ENCODE measurements at places on chromosomes 13 and 19.

DNA sequence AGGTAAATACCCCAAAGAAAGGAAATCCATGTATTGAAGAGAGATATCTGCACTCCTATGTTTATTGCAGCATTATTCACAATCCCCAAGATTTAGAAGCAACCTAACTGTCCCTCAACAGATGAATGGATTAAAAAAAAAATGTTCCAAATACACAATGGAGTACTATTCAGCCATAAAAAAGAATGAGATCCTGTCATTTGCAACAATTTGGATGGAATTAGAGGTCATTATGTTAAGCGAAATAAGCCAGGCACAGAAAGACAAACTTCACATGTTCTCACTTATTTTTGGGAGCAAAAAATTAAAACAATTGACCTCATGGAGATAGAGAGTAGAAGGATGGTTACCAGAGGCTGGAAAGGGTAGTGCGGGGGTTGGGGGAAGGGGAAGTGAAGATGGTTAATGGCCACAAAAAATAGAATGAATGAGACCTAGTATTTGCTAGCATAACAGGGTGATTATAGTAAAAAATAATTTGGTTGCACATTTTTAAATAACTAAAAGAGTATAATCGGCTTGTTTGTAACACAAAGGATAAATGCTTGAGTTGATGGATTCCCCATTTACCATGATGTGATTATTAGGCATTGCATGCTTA, 9.7 kb upstream of the ZNF709 start:
- no peak for DNase-seq

DNA sequence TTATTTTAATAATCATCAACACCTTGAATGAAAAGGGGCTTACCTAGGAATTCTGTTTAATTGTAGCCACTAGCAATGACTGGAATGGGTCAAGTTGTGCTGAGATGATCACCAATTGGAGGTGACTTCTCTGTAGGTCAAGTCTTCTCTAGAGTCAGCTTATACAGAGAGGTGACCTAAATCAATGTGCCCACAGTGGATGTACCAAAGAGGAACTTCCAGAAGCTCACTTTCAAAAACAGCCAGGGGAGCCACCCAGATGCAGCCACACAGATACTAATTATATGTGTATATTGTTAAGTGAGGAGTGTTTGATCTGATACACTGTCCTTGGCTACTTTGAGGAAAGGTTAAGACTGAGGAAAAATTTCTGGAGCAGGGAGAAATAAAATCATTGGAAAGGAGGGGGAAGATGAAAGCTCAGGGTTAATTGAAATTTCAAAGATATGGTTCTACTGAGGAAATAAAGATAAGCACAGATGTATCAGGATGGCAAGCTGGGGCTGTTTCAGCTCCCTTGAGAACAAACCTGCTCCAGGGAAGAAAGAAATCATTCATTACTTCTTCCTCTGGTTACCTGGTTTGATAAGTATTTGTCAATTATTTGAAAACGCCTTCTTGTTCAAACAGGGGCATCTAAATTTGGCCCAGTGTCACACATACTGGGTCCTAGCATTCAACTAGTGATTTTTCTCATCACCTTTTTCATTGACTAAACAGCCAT, 5.1 kb downstream of the GPR183 start:
- DNase-seq = no peak

DNA sequence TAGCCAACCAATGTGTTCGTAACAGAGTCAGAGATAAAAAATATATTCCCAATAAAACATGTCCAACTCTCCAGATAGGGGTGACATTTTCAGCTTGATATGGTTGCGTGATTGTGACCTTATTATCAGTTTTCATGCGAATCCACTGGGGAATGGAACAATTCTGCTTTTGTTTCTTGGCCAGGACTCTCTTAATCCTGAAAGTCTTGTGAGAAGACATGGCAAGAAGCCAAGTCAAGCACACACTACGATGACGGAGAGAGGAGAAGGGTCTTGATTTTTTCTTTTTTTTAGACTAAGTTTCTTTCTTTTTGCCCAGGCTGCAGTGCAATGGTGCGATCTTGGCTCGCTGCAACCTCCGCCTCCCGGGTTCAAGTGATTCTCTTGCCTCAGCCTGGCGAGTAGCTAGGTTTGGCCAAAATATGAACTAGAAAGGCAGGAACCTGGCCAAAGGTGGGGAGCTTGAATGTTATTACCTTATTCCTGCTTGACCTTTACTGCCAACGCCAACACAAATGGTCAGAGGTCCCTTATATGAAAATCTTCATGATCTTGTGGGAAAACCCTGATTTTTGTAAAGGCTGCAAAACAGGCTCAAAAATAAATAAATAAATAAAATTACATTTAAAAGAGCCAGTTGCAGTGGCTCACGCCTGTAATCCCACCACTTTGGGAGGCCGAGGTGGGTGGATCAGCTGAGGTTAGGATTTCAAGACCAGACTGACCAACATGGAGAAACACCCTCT, 14.5 kb downstream of the ZNF816 start:
- no peak for DNase-seq

DNA sequence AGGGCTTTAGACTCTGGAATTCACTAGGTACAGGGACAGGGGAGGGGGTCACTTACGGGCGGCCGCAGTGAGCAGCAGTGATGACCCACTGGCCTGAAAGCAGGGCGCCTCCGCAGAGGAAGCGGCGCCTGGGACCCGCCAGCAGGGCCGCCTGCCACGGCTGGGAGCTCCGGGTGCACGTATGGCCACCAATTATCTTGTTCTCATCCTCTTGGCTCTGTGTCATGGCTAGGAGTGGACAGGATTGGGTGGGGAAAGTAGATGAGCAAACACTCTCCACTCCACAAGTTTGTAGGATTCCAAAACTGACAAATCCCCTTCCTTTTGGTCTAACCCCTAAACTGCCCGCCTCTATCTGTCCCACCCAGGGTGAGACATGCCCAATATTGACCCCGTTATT, 1.2 kb downstream of the KLK14 start:
- no peak for DNase-seq

GRCh38 chr13:87941226-87941625, 270.1 kb downstream of the SLITRK5 start:
- DNase-seq = no peak

- no peak for DNase-seq
These were observed 11.2 kb downstream of the HAS1 start for GRCh38 chr19:51712461-51713081.

DNA sequence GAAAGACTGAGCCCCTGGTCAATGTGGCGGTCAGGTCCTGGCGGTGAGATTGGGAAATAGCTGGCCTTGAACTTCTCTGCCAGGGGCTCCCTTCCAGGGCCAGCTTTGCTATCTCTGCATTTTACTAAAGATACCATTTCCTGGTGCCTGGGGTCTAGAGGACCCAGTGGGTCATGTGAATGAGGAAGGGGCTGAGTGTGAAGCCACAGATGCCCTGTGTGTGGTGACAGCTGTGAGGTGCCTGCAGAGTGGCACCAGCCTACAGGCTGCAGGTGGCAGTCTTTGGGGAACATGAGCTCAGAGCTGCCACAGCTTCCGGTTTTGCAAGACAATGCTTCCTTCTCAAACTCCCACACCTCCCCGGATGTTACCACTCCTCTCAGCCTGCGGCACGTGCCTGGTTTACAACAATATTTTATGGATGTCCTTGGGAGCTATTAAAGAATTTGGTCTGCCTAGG, 5.2 kb upstream of the MLNR start:
- DNase-seq = no peak

- DNase-seq = no peak
These were observed 5.7 kb upstream of the CD70 start for GRCh38 chr19:6596621-6597020.

GRCh38 chr13:37163641-37164265, 58.3 kb upstream of the CSNK1A1L start:
- no peak for DNase-seq

DNA sequence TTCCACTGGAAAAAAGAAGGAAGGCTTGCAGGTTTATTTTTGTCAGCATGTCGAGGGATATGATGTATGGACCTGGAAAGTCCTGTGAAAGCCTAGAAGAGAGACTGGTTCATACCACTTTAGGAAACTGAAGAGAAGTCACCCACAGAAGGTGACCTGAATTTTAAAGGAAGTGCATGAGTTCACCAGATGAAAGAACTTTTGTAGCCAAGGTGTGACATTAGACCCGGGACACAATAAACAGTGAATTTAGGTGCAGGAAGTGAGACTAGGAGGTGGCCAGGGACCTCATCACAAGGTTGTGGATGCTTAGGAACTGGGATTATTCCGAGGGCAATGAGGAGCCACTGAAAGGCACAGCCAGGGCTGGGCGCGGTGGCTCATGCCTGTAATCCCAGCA, 79.1 kb downstream of the ZNF429 start:
- DNase-seq = no peak

DNA sequence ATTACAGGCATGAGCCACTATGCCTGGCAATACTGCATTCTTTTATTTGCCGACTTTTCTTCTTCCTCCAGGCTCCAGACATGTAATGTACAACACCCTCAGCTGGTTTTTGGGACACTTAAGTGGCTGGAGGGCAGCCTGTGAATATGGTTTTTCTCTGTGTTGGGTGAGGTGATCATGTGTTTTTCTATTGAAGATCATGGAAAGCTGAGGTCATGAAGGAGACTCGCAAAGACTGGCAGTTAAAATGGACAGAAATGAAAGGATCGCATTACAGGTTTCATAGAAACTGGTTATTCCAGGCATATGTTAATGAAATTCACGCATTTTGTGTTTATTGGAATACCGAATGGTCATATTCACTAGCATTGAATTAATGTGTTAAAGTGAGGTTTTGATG, 85.2 kb upstream of the RNF113B start:
- no peak for DNase-seq

DNA sequence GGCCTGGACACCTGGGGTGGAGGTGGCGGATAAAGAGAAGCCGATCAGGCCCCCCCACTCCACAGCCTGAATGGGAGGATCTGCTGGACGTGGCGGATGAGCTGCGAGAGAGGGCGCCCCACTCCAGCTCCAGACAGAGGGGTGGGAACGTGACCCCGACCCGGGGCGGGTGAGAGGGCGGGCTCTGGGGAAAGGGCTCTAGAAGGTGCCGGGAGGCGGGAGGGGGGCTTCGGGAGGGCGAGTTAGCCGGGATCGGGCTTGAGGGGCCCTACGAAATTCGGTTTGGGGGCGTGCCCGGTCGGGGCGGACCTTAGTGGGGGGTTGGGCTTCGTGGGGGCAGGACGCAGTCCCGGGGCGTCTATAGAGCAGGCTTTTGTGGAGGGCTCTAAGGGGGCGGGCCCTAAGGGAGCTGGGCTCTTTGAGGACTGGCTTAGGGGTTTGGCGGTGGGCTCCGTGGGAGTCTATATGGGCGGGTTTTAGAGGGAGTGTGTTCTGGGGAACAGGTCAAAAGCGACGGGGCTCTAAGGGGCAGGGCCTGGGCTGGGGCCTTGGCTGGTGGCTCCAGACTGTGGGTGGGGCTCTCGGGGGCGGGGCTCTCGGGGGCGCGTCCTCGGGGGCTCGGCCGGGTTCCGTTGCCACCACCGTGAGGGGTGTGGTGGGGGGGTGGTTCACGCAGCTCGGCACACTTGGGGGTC, 4.1 kb upstream of the NANOS3 start:
- no peak for DNase-seq
